Activated CD8-positive, alpha-beta memory T cell treated with anti-CD3 and anti-CD28 coated beads for 1 hour (primary cell): ENCODE measurements at places on chromosomes 3 and 15.

- no peak for DNase-seq
These were observed 842.4 kb downstream of the TBL1XR1 start for GRCh38 chr3:176354843-176355242.

- DNase-seq = no peak
These were observed 20.9 kb upstream of the ABHD17C start for GRCh38 chr15:80674245-80674614.

- no peak for DNase-seq
These were observed 56.4 kb downstream of the NEDD4 start for GRCh38 chr15:55937040-55937439.

- no peak for DNase-seq
These were observed 4.8 kb downstream of the MORC1 start for GRCh38 chr3:109112946-109113760.

DNA sequence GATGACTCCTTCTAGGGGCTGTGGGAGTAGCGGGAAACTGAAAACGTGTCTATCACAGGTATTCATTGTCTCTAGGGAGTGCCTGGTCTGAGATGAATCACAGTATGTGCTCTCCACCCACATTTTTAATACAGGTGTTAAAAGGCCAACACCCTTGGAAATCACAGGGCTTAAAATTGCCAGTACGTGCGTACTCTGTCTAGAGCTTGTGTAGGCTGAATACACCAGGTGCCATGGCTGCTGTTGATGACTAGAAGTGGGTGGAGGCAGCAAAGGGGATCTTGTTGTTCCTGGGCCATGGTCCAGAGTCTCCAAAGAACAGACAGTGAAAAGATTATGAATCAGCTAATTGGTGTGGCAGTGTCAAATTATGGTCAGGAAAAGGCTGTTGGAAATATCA is 35.1 kb upstream of the P3H2 start:
- DNase-seq = no peak

GRCh38 chr3:167773584-167773983 is 38.1 kb downstream of the SERPINI1 start:
- no peak for DNase-seq

DNA sequence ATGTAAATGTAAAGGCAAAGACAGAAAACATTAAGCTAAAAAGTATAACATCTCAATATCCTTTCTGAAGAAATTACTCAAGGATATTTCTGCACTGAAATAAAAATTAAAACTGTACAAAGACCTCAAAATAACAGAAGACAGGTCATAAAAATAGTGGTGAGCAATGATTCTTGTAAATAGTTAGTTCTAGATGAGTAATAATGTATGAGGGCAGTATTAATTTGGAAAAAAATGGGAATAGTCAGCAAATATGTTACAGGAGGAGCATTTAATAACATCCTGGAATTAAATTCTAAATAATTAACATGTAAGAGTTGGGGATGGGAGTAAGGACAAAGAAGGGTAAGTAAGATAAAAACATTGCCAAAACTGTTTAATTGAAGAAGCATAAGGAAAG is 247.5 kb downstream of the DTWD1 start:
- no peak for DNase-seq

- DNase-seq = no peak
These were observed 512.9 kb downstream of the MCTP2 start for GRCh38 chr15:94744080-94744793.

DNA sequence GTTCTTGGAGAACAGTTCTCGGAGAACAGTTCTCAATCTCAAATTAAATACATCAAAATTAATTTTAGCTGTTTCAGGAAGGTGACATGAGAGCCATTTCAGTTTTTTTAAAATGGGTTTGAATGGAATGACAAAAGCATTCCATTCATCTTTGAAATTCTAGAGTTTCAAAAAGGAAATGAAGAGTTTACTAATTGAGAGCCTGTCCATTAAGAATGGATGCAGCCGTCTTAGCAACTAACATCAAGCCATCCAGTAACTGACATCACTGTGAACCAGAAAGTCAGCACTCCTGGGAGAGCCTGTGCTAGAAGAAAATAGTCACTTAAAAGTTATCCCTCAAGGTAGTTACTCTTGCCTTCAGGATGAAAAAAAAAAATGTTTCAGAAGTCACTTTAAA is 47.0 kb upstream of the FSTL1 start:
- no peak for DNase-seq

- DNase-seq = no peak
These were observed 21.1 kb upstream of the SATB1 start for GRCh38 chr3:18446149-18446825.

- DNase-seq = no peak
These were observed 472.2 kb downstream of the NR2F2 start for GRCh38 chr15:96802611-96803255.

DNA sequence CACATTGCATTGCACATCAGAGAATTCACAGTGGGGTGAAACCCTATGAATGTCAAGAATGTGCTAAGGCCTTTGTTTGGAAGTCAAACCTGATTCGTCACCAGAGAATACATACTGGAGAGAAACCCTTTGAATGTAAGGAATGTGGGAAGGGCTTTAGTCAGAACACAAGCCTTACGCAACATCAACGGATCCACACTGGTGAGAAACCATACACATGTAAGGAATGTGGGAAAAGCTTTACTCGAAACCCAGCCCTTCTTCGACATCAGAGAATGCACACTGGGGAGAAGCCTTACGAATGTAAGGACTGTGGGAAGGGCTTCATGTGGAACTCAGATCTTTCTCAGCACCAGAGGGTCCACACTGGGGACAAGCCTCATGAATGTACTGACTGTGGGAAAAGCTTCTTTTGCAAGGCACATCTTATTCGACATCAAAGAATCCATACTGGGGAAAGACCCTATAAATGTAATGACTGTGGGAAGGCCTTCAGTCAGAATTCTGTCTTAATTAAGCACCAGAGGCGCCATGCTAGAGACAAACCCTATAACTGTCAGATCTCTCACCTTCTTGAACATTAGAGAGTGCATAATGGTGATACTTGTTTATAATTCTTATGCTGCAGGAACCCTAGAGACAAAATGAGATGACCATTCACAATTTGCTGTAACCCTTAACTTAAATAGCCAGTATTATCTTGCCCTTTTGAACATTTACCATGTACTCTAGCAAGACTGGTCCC is 9.0 kb downstream of the ZNF662 start:
- no peak for DNase-seq

DNA sequence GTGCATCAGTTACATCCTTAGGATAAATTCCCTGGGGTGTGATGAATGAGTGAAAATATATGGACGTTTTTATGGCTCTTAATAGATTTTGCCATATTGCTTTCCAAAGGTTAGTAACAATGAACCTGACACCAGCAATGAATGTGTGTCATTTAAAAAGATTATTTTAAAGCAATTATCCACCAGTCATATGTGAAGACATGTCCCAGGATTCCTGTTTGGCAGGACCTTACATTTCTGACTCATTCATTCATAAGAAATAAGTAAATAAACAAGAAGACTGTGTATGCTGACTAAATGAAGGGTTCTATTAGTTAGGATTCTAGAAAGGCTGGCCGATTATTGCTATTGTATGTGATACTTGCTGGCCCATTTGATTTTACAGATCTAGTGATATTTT is 201.5 kb downstream of the SOX2 start:
- DNase-seq = no peak

DNA sequence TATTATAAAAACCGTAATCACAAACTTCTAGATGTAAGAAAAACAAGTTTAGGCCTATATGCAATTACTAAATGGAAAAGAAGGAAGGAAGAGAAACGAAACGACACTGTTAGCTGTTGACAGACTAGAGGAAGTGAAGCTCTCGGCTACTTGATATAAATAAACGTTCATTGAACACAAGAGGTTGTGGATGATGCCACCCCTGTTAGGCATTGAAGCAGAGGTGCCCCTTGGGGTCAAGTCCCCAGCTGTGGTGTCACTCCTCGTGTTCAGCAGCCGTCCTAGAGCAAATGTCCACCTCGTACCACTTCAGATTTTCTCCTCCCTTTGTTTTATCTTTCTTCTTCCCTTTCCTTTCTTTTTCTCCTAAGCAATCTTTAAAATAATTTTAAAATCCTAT is 146.5 kb upstream of the UBE2E1 start:
- DNase-seq = no peak

GRCh38 chr15:62941699-62942098 is 100.8 kb upstream of the TPM1 start:
- DNase-seq = no peak

DNA sequence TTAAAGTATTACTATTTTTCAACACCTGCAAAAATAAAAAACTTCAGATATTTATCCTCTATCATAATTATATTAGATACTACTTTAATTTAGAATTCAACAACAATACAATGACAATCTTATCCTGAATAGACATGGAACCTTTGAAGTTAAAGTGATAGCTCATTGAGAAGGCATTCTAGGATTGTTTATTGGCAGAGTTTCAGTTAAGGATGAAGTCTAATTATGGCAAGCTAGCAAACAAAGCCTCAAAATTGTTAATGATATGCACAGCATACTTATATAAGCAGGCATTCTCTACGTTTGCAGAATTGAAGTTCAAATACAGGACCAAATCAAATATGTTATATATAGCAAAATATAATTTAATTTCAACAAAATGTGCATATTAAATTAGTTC is 91.2 kb upstream of the ABI3BP start:
- DNase-seq = no peak

- no peak for DNase-seq
These were observed 239.8 kb upstream of the THBS1 start for GRCh38 chr15:39340903-39341645.
